ENCODE measurements at places on chromosomes 7 and 10.

- no peak for DNase-seq
Measured at GRCh38 chr7:138502023-138502767, 42.1 kb downstream of the TRIM24 start.

DNA sequence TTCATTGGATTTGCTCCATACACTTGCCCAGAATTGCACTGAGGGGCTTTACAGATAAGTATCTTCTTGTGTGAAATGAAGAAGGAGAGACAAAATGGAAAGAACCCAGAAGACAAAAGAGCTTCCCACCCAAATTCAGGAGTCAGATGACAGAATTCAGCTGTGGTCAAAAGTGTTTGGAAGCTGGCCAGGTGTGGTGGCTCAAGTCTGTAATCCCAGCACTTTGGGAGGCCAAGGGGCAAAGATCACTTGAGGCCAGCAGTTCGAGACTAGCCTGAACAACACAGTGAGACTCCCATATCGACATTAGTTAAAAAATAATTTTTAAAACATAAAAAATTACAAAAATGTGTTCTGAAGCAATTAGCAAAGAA is 27.1 kb downstream of the DUSP5 start:
- DNase-seq, result no peak

- DNase-seq, result peak; percentile 53
Measured at GRCh38 chr10:124319926-124320391, 98.8 kb downstream of the OAT start.

DNA sequence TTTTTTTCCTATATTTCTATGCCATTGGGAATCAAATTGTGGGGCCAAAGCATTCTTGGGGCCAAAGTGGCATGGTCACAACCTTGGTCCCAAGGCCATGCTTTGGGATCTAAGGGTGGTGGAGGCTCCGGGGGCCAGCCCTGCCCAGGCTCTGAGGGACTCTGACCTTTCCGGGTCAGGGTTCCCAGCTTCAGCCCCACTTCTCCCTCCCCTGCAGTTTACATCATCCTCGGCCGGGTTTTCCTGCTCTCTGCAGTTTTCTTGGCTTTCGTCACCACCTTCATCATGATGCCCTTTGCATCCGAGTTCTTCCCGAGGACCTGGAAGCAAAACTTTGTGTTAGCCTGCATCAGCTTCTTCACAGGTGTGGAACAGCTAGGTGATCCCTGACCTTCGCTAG is 8.5 kb downstream of the TMEM225B start:
- DNase-seq, result no peak

GRCh38 chr7:73521636-73522104 is 423 bp downstream of the BAZ1B start:
- DNase-seq, result peak; percentile 2

DNA sequence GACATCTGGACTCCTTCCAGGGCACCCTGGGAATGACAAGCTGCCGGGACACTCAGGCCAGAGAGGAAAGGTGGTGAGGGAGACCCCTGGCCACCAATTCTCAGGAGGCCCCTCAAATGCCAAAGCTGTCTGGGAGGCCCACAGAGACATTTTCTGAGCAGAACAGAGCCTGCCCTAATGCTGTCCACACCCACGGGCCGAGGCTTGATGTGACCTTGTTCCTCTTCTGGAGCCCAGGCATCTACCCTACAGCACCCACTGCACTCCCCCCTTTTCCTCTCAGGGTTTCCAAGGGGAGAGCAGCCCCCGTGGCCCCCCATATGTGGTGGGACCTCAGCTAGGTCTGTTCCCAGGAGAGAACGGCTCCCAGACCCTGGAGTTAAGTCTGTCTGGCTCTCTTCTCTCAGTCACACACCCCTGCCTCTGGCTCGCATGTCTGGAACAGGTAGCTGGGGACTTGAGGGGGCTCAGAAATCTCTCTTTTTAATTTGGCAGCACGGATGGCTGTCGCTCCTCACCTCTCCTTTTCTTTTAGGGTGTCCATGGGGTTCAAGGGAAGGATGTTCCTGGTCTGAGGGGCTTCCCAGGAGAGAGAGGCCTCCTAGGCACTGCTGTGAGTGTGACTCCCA is 16.8 kb upstream of the VOPP1 start:
- DNase-seq, result no peak
